ENCODE measurements at places on chromosomes 7 and 10.

DNA sequence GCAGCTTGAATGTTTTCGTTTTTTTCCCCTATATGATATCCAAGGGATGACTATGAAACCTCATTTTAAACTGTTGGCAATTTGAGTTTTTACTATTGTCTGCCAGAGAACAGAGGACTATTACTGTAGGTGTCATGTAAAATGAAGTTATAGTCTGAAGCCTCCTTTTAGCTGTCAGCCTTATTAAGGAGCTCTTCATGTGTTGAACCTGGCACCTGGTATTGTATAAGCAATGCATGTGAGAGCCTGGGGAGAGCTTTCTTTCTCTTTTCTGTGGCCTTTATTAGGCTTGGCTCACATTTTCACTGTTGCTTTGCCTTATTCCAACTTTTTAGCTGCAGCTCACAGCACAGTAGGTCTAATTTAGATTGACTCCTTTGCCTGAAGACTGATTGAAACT lies 119.1 kb upstream of the FOXP2 start:
- no peak for DNase-seq

DNA sequence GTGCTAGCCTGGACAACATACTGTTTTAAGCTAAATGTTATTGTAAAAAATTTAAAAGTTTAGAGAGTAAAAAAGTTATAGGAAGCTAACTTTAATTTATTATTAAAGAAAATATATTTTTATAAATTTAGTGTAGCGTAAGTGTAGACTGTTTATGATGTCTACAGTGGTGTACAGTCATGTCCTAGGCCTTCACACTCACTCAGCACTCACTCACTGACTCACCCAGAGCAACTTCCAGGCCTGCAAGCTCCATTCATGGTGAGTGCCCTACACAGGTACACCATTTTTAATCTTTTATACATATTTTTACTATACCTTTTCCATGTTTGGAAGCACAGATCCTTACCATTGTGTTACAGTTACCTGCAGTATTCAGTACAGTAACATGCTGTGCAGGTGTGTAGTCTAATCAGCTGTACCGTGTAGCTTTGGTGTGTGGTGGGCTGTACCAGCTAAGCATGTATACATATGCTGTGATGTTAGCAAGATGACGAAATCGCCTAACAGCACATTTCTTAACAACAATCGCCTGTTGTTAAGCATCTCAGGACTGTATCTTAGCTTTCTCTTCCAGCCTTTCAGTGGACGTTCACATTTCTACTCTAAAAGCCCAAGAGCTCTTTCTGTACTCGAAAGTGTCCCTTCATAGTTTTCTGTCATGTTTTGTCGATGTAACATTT lies 12.5 kb downstream of the RNF32 start:
- no peak for DNase-seq

GRCh38 chr10:110711382-110711781 lies 67.2 kb downstream of the RBM20 start:
- DNase-seq: no peak

DNA sequence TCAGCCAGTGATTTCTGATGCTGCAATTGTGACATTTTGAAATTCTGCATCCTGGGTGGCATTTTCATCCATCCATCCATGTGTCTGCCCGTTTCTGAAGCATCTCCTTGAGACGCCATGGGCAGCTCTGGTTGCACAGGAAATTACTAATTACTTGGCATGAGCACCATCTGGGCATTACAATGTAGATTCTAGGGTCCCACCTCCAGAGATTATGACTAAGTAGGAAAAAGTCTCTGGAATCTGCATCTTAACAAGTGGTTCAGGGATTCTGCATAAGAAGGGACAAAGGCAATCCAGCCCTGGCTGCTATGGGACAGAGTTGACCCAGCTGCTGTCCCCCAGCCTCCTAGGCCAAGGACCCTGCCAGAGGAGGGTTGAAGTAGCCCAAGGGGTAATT lies 65.3 kb downstream of the CUZD1 start:
- no peak for DNase-seq

GRCh38 chr10:29947701-29948060 lies 111.7 kb downstream of the JCAD start:
- DNase-seq: no peak

DNA sequence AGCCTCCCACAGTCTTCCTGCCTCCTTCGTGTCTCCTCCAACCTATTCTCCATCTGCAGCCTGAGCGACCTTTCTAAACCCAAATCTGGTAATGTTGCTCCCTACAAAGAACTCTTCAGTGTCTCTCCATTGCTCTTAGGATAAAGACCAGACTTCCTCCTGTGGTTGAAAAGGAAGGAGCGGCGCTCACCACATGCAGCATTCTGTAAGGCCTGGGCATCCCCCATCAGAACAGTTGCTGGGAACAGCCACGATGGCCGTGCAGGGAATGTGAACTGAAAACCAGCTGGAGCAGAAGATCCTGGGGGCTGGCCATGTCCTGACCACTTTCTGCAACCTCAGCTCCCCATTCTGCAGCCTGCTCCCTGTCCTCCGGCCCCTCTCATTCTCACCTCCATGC lies 237.8 kb upstream of the ZMIZ1 start:
- DNase-seq: no peak

Measured in NCI-H2171 (cell line).